ENCODE measurements at places on chromosomes 2 and 18.

DNA sequence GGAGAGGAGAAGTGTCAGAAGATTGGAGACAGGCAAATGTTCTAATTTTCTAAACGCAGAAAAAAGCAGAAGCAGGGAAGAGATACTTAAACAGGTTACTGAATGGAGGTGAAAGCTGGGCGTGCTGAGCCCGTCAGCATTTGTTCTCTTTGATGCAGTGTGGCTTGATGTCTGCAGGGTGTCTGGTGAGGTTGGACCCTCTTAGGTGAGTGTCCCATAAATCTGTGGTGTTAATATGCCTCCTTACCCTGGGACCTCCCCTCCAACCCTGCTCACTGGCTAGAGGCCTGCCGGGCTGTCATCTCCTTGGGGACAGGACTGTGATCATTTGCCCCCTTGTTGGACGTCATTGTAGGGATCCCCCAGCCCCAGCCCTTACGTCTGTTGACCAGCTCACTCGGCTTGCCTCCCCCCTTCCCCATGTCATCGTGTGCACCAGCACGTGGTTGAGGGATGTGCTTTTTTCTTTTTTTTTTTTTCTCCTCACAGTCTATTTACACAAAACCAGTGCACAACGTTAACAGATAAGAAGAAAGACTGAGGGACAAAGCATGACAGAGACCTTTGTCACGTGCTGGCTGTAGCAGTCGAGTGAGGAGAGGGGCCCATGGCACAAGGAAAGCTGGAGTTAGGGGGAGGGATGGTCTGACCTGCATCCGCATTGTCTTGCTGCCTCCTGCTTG lies 56.4 kb downstream of the NCK2 start:
- DNase-seq, result no peak

- no peak for DNase-seq
Measured at GRCh38 chr2:54898456-54899226, 151.6 kb downstream of the RTN4 start.

DNA sequence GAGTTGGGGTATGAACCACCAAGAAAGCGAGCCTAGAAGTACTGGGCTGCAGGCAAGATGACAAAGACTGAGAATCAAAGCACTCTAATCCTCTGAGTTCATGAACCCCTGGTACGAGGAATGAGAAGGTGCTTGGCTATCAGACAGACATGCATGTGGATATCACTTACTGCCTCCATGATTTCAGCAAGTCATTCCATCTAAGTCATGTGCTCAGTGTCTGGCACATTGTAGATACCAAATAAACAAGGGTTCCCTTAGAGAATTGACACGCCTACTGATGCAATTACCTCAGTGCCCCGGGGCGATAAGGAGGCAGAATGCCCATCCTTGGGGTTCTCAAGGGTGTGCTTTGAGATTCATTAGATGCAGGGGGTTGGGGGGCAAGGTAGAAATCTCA lies 125.6 kb upstream of the PKDCC start:
- DNase-seq, result no peak

GRCh38 chr18:75063196-75063595 lies 145.7 kb downstream of the PTGR3 start:
- no peak for DNase-seq

- DNase-seq, result no peak
Measured at GRCh38 chr18:55073116-55073515, 113.9 kb upstream of the CCDC68 start.

GRCh38 chr2:11074246-11074820 lies 80.9 kb upstream of the SLC66A3 start:
- no peak for DNase-seq

DNA sequence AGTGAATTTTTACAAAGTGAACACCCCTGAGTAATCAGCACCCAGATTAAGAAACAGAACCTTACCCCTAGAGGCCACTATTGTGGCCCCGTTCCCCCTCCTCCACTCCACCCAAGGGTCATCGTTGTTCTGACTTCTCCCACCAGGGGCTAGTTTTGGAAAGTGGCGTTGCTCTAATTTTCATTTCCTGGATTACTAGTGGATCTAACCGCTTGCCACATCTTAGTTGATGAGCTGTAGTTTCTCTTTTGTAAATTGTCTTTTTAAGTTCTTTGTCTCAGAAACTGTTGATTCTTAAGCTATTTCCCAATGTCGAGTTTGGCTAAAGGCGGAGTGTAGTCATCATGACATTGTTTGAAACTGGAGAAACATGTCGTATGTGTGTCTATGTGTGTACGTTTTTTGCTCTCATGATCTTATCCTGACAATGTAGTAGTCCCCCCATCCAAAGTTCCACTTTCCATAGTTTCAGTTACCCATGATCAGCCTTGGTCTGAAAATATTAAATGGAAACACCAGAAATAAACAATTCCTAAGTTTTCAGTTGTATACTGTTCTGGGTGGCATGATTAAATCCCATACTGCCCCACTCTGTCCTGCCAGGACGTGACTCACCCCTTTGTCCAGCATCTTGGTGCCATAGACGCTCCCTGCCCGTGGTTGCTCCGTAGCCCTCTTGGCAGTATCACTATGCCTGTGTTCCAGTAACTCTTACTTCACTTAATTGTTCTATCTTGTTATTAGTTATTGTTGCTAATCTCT lies 71.0 kb upstream of the SP3 start:
- no peak for DNase-seq

DNA sequence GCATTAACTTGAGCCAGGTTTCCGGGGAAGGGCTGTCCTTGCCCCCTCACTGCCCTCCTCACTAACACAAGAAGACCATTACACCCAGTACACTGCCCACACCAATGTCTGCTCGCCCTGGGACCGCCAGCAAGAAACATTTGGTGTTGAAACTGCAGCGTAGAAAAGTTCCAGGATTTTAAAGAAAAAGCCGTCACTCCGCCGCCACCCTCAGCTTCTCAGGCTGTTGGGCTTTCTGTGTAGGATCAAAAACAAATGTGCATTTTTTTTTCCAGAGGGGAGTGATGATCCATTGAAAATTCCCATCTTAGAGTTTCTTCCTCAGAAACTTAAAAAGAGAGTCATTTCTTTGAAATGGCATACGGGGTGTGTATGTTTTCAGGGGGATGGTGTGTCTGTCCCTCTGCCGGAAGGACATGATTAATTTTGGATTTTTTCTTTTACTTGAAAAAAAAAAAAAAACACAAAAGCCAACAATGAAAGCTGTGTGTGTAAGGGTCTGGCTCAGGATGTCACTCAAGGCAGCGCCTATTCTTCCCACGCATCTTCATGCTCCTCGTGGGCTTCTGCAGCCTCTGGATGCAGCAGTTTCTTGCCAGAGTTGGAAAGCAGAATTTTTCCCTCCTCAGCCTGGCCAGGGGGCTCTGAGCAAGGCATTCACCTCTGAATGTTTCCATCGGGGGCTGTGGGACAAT lies 184.9 kb downstream of the GLI2 start:
- no peak for DNase-seq

DNA sequence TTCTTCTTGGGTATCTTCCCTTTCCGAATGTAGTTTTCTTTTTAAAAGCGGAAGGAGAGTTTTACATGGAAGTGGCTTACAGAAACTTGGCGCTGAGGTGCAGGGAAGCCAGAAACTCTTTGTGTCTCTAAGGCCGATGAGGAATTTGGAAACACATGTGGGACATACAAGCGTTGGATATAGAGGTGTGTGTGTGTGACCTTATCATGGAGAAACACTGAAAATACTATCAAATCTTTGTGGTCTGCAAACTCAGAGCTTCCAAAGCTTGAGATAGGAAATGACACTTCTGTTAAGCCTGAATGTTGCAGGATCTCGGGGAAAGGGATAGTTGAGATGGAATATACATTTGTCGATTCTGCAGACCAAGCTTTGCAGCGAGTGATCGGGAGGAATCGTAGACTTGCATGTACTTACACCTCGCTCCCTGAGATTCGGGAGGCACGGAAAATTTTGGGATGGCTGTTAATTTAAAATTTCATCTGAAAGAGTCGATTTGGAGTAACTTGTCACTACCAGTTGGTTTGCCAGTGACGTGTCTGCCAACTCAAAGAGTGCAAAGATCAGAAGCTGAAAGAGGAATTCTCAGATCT lies 1.0 kb downstream of the NAB1 start:
- no peak for DNase-seq

DNA sequence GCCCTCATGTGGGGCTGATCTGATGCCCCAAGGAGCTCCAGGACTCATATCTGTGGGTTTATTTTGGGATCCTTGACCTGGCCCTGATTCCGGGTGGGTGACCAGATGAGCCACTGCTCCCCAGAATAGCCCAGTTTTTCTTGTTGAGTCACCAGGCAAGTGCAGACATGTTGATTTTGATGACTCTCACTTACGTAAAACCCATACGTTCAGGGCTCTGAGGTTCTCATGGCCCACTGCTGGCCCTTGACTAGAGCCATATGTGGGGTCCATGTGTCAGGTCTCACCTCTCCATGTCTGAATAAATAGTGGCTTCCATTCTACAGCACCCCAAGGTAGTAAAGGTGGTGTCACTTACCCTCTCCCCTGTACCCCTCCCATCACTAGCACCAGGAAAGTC lies 41.9 kb downstream of the CDC42EP3 start:
- no peak for DNase-seq

DNA sequence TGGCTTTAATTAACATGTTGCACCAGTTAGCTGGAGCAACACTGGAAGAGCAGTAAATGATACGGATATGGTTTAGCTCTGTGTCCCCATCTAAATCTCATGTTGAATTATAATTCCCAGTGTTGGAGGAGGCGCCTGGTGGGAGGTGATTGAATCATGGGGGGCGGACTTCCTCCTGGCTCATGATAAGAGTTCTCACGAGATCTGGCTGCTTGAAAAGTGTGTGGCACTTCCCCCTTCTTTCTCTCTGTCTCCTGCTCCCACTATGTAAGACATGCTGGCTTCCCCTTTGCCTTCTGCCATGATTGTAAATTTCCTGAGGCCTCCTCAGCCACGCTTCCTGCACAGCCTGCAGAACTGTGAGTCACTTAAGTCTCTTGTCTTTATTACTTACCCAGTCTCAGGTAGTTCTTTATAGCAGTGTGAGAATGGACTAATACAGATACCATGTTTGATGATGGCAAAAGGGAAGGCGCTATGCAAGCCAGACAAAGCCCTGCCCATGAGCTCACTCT lies 963.6 kb downstream of the SOCS6 start:
- DNase-seq, result no peak

DNA sequence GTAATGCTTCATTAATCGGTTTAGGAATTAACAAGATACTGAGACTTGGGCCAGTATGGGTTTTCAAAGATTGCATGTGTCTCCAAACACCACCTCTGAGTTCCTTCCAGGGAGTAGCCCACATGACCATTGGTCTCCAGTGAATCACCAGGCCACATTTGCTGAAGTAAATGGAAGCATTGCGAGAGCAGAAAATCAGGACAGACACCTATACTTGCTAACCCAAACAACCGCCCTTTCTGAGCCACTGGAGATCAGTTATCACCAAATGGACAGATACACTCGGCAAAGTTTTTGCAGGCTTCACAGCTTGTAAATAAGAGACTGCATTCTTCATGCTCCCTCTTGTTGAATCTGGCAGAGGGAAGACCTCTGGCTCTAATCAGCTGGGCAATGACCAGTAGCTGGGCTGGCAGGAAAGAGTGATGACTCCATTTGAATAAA lies 40.9 kb downstream of the GATA6 start:
- DNase-seq, result no peak

DNA sequence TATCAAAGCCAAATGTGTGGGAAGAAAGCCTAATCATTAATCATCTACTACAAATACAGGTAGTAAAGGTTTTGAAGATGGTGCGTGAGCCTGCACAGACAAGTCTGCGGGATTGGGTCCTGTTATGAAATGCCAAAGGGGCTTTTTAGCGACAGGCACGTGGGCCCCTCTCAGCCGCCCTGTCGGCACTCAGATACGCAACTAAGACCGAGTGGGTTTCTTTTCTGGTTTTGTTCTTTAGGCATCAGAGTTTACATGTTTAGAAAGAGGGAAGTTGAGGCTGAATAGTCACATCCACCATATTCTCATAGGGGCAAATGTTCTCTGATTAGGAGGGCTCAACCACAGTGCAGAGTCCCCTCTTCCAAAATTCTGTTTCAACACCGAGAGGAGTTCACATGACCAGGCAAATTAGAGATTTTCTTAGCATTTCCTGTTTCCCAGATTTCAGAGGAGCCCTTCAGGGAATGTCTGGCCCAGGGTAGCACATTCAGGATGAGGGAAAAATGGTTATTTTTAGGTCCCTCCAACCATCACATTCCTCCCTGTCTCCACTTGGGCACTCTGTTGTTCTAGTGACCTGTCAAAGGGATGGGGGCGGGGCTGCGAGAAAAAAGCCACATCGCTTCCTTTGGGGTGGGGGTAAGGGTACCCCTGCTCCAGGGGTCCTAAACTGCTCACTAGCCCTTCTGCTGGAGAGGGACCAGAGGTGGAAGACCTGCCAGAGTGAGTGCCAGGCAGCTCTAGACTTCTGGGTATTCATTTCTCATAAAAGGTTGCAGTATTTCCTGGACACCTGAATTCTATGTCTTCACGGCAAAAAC lies 159.2 kb downstream of the BCL2 start:
- DNase-seq, result no peak

DNA sequence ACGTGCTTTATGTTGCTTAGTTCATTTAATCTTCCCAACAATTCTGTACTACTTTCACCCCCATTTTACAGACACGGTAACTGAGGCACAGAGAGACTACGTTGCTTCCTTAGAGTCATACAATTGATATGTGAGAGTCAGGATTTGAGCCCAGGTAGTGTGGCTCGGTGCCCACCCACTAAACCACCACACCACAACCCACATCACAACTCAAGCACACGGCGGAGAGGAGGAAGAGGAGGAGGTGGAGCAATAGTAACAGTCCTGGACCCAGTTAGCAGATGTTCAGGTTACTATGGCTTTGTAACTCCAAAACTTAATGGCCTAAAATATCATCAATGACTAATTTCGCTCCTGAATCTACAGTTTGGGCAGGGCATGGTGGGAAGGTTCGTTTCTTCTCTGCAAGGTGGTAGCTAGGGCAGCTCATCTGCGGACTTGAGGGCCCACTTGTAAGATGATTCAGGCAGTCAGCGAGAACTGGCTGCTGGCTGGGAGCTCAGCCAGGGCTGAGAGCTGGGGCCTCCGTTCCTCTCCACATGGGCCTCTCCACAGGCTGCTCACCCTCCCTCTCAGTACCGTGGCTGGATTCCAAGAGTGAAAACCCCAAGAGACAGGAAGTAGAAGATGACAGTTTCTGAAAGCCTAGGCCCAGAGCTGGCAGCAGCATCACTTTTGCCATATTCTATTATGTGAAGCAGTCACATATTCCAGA lies 167.1 kb downstream of the ZFP36L2 start:
- DNase-seq, result peak; percentile 5

All from stimulated activated CD8-positive, alpha-beta memory T cell treated with anti-CD3 and anti-CD28 coated beads, Interleukin-7, amount 100 ng/mL, for 1 hour (primary cell).